Mucosa of descending colon (tissue), 3 donors: ENCODE measurements at places on chromosomes 12 and 14.

DNA sequence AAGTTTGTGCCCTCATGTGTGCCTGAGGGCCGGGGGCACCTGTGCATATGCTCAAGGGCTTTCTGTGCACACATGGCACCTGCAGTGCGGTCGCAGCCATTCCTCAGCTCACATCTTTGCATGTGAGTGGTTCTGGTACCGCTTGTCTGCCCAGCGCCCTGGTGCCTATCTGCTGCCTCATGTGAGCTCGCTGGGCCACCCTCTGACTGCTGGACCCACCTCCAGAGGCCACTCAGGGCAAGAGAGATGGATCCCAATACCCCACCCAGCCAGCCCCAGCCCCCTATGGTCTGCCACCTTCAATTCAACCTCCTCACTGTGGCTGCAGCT lies 5.4 kb upstream of the AMN start:
- DNase-seq, result no peak

- no peak for DNase-seq
Observed at GRCh38 chr12:106490264-106490663, 92.5 kb upstream of the RFX4 start.

GRCh38 chr14:97213720-97214119 lies 416.5 kb downstream of the VRK1 start:
- DNase-seq, result no peak

DNA sequence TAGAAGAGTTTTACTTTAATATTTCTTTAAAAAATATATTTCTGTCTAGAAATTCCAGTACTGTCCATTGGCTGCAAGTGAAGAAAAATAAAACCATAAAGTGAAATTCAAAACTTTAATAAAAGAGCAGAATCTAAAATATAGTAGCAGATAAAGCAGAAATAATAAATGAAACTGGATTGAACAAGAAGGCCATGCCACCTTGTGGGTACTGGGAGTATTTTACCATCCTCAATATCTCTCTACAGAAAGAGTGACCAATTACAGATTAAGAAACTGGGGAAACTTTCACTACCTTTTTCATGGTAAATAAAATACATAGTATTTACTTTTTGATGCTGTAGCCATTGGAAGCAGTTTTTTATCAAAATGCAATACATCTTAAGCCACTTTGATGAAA lies 220.5 kb downstream of the BCAT1 start:
- DNase-seq, result no peak

GRCh38 chr14:64591809-64592208 lies 42.0 kb downstream of the PPP1R36 start:
- DNase-seq, result no peak

DNA sequence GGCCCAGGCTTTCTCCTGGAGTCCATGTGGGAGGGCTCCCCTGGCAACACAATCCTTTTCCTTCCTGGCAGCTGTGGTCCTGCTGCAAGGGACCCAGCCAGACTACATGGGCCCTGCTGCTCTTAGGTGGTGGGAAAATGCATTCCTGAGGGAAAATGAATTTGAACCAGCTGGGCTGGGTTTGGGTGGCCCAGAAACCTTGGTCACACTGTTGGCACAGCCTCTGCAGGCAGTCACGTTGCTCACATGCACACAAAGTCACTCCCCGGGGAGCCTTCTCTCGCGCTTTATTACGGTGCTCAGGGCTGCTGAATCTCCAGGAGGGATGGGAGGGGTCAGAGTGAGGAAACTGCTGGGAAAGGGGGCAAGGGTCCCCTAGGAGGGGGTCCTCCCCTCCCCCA lies 17.2 kb downstream of the PLEKHG3 start:
- peak; percentile 73 for DNase-seq

- no peak for DNase-seq
Observed at GRCh38 chr12:80925237-80925636, 12.5 kb downstream of the LIN7A start.

DNA sequence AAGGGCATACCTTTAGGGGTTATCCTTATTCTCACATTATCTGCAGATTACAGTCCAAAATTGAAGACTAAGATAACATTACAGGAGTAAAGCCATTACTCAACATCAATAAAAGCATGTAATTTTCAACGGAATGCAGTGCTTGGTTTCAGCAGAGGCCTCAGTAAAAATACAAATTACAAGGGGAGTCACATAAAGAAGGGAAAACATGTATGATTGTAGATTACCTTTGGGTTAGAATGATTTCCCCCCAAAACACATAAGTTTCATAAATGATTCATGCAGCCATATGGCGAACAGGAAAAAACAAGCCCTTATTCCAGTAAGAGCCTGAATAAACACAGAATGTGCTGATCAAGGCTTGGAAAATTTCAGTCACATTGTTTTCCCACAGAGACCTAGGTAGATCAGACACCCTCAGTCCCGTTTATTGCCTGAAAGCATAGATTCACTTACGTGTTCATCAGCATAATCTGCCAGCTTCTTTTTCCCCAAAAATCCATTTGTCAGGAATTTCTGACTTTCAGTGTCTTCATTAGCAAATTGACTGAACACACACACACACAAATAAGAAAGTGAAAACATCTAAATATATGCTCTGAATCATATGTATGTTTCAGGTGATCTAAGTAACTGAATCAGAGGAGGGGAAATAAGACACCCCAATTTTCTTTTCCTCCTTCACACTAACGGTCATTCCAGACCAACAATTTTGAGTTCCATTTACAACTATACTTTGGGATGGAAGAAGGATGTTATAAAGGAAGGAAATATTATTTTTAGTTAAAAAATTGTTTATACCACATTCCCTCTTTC lies 37.5 kb downstream of the SLC38A4 start:
- no peak for DNase-seq

- DNase-seq, result no peak
Observed at GRCh38 chr14:32453857-32454810, 125.0 kb downstream of the AKAP6 start.
